Stimulated activated CD8-positive, alpha-beta memory T cell treated with anti-CD3 and anti-CD28 coated beads, Interleukin-4, amount 100 ng/mL, for 24 hours (primary cell): ENCODE measurements at places on chromosomes 5 and 9.

DNA sequence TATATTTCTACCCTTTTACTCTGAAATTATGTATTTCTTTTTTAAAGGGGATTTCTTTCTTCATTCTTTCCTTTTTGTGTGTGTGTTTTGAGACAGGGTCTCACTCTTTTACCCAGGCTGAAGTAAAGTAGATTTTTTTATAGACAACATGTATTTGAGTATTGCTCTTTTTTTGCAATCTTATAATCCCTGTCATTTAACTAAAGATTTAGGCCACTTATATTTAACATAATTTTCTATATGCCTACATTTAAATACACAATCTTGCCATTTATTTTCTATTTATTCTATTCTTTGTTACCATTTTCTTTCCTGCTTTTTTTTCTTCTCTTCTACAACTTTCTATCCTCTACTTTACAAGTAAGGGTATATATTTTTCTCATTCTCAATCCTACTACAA is 416.0 kb upstream of the IRX2 start:
- no peak for DNase-seq

GRCh38 chr9:137722481-137722880 is 103.7 kb downstream of the EHMT1 start:
- no peak for DNase-seq

GRCh38 chr9:116380496-116380995 is 227.0 kb downstream of the PAPPA start:
- no peak for DNase-seq

- peak; percentile 23 for DNase-seq
Observed at GRCh38 chr5:34522599-34523386, 133.3 kb upstream of the RAI14 start.

GRCh38 chr9:108468364-108468763 is 387.4 kb downstream of the ACTL7B start:
- DNase-seq, result peak; percentile 1

- no peak for DNase-seq
Observed at GRCh38 chr5:75243100-75243499, 6.4 kb upstream of the ANKRD31 start.

DNA sequence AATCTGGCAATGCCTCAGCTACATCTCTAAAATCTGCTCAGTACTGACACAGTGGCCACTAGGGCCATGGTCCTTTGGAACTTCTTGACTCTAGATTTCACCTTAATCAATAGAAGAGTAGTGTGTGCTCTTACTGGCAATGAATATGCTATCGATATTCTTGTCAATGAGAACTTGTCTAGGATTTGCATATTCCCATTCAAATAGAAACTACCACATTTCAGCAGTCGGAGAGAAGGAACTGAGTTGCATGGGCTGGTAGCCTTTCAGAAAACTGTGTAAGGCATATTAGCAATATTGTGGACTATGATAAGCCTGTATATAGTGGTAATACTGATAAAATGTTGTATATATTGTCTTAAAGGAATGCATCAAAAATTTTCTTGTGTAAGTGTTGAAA is 45.3 kb upstream of the NAA35 start:
- DNase-seq, result no peak

DNA sequence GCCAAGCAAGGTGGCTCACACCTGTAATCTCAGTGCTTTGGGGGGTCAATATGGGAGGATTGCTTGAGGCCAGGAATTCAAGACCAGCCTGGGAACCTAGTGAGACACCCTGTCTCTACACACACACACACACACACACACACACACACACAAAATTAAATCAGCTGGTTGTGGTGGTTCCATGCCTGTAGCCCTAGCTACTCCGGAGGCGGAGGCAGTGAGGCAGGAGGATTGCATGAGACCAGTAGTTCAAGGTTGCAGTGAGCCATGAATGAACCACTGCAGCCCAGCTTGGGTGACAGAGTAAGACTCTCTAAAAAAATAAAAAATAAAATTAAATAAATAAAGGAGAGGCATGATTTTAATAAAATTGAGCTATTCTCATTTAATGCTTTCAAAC is 13.1 kb downstream of the CEMIP2 start:
- no peak for DNase-seq

DNA sequence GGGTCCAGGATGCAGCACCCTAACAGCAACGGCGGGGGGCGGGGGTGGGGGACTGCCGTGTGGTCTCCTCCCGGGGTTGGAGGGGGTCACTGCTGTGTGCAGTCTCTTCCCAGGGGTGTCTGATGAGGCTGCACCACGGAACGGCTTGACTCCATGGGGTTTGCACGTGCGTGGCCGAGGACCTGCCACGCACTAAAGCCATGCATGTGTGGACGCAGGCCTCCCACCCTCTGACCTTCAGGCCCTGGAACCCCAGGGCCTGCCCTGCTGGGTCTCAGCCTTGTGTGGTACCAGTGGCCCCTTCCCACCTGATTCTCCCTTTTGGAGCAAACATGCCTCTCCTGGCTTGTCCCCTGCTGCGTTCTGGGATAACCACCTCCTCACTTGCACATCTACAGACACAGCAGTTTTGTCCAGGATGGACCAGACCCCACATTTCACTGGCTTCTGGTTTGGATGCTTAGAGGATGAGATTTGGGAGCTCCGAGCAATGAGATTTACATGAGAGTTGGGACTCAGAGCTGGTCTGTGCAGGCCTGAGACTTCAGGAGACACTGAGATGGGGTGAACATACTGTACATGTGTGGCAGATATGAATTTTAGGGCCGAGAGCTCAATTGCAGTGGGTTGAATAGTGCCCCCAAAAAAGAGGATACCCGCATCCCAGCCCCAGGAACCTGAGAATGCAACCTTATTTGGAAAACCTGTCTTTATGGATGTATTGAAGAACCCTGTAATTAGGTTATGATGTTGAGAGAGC is 45.8 kb downstream of the SLC12A7 start:
- no peak for DNase-seq

DNA sequence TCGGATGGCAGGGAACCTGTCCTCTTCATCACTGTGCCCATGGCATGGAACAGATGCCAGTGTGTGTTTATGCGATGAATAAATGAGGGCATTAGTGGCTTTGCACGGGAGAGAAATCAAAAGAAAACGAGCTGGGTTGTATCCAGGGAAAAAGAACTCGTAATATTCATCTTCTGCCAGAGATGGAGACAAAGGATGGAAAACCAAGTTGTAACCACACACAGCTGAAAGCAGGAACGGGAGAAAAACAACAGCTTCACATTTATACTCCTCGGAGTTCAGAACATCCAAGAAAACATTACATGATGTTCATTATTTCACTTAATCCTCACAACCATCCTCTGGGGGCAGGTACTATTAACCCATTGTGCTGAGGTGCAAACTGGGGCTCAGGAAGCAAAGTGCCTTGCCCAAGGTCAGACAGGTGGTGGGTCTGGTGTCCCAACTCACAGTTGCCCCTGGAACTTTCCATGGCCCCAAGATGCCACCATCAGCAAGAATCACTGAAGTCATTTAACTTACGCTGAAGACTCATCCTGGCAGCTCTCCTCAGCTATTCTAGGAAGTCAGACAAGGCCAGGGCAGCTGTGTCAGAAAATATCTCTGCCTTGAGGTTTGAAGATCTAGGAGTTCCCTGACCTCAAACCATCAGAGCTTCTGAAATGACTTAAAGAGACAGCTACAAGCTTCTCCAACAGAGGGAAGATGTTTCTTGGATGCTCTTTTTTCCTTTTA is 250.4 kb downstream of the NSG2 start:
- no peak for DNase-seq

- DNase-seq, result no peak
Observed at GRCh38 chr5:65061250-65061973, 292.7 kb downstream of the CWC27 start.

DNA sequence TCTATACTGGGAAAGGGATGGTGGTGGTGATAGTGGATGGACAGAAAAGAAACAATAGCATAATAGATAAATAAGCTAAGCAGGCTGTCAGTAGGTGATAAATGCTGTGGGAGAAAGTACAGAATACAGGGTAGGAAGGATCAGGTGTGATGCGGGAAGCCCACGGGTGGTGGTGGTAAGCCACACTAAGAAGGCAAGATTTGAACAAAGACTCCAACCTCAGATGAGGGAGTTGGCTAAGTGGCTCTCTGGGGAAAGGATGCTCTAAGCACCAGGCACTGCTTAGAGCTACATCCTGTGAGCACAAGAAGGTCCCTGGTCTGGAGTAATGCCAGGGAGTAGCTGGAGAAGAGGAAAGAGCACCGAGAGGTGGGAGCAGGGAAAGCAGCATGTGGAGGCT is 151.6 kb upstream of the KLF9 start:
- DNase-seq, result no peak

DNA sequence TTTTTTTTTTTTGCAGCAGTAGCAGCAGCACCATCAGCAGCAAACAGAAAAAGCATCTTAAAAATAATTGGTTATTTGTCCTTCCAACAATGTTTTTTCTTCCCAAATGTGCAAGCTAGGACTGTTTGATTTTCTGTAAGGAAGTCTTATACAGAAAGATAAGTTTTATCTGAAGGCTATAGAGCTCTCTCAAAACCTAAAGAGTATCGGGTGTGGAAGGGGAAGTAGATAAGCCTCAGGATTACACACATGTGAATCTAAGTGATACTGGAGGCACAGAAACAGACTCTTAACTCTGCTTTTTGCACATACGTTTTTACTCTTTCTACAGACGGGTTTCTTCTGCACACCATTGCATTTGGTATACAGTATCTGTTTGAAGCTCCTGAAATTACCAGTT is 184.4 kb upstream of the FTMT start:
- DNase-seq, result no peak

DNA sequence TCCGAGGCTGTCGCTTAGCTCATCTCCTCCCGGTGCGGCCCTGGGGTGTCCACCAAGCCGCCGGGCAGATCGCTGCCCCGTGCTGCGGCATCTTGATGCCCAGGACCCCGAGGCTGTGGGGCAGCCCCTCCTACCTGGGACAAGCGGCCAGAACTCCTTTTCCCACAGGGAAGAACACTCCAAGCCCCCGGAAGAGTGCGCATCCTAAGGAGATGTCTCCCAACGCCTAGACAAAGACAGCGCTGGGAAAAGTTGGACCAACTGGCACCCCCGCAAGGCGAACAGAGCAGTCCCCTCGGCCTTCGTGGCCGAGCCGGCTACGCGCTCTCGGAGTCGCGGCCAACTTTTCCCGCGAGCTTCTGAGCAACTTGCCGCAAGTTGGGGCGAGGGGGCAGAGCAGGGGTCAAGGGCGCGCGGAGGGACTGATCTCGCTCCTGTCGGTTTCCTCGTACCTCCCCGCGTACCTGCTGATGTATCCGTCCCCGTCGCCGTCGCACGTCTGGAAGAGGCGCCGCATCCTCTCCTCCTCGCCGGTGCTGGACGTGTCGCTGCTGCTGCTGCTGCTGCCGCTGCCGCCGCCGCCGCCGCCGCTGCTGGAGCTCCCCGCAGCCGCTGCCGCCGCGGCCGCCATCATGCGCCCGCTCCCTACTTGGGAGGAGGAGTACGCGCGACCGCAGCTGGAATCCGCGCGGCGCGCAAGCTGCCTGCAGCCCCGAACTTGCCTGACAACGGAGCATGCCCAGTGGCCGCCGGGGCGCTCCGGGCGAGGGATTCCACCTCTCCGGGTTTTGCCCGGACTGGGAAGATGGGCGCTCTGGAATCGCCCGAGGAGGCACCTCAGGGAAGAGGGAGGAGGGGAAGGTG is at the start of gene MCC:
TSS of gene MCC (minus strand) at position 673 of the 864 bp plus-strand sequence.
- no peak for DNase-seq

DNA sequence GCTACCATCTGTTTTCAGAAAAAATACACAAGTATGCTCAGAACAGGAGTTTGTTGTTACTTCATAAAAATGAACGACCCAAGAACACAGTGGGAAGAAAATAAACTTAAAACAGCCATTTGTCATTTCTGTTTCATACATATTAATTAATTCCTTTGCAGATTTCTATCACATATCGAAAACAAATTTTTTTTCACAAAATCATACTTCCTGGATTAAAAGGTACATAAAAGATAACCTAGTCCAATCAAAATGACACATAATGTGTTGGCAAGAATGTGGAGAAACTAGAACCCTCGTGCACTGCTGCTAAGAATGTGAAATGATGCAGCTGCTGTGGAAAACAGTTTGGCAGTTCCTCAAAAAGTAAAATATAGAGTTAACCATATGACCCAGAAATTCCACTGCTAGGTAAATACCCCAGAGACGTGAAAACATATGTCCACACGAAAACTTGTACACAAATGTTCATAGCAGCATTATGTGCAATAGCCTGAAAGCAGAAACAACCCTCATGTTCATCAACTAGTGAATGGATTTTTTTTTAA is 46.0 kb downstream of the MYO10 start:
- DNase-seq, result no peak

- DNase-seq, result no peak
Observed at GRCh38 chr5:10528056-10528816, 35.6 kb upstream of the ANKRD33B start.
